NCI-H187 (cell line): ENCODE measurements at places on chromosomes 16 and 17.

DNA sequence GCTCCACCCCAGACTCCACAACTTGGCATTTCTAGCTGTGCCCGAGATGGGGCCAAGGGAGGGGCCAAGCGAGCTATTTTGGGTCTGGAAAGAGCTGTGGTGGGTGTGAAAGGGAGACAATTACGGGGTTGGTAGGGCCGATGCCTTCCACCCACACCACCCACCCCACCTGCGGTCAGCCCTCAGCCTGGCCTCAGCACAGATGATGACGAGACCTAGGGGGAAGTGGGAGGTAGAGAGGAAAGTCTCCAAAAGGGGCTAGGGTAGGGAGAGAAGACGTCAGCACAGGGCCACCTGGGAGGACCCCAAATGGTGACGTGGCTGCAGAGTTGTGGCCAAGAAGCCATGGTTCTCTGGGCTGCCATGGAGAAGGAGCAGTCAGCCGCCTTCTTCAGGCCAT, 83.1 kb downstream of the SDK2 start:
- DNase-seq = no peak

DNA sequence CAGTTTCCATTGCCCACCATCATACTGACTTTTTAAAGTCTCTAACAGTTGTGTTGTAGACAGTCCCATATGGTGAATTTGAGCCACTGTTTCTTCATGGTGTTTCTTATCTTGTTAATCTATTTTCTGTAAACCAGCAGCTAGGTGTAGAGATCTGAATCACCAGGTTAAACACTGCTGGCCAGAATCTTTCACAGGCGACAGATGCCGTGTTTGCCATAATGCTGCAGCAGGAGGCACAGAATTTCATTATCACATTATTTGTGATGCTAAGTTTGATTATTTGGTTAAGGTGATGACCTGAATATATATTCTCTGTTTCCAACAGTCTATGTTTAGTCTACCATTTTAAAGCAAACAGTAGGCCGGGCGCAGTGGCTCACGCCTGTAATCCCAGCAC, 11.5 kb upstream of the CNGB1 start:
- no peak for DNase-seq

DNA sequence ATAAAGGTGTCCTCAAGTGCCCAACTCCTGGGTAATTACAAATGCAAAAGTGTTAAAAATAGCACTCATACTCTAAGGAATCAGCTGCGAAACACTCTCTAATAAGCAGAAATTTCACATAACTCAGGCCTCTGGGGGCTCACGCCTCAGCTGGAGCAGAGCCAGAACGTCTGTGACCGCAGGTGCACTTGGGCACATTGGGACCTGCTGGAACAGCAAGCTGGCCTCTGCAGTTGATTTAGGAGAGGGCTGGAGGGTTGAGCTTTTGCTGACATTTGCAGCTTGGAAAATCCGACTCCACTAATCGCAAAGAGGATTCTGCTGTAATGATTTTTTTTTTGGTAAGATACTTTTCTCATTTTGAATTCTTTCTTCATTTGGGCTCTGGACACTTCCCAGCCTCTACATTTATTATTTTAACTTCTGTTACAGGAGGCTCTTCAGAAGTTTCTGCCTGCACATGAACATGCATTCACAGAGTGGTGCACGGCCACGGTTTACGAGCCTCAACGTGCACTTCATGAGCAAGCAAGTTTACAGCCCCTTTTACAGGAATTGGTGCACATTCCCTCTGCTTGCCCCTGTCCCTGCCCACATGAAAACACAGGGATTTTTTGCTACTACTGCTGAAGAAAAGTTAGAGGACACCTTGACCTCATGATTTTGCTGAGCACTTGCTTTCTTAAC, 4.1 kb upstream of the SNTB2 start:
- no peak for DNase-seq

DNA sequence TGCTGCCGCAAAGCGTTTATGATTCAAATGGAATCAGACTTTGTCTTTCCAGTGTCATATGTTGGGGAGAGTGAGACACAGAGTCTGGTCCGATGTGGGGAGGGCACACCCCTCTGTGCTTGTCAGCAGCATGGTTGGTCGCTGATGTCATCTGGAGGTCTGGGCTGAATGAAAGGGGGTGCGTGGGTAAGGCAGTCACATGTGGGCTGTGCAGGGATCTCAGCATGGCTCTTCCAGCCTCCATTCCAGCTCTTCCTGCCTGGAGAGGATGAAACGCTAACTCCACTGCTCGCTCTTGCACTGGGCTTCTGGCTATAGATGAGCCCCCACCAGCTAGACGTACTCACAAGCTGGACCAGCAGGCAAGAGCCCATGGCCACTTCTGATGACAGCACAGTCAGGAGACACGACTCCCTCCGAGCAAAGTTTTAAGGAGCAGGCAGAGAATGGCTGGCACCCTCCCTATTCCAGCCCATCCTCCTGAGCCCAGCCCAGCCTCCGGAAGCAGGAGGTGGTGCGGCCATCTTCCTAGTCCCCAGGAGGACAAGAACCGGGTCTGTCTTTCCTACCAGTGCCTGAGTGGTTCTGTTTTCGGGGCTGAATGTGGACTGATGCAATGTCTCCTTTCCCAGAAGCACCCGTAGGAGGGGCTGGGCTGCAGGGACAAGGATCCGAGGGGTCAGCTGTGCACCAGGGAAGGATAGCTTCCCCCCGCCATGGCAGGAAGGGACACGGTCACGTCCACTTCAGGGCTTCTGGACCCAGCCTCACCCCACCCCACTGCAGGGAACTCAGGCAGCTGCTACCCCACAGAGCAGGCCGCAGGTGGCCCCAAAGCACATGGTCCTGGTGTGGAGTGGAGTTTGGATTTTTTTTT, 41.5 kb upstream of the CBFA2T3 start:
- no peak for DNase-seq

DNA sequence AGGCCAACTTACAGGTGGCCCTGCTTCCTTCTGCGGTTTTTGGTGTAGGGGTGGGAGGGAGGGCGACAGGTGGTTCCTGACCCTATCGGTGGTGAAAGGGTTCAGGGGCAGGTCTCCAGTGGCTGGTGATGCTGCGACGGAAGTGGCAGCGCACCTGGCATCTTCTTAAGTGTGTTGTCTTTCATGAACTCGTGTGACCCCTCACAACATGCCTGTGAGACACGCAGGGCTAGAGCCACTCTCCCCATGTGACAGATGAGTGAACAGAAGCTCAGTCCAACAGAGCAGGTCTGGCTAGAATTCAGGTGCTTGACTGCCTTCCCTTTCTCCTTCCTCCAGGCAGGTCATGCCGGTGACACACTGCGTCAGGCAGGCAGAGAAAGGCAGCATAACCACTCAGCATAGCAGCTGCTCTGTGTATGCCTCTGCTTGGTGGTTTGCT, 8.0 kb downstream of the TNFAIP1 start:
- no peak for DNase-seq

DNA sequence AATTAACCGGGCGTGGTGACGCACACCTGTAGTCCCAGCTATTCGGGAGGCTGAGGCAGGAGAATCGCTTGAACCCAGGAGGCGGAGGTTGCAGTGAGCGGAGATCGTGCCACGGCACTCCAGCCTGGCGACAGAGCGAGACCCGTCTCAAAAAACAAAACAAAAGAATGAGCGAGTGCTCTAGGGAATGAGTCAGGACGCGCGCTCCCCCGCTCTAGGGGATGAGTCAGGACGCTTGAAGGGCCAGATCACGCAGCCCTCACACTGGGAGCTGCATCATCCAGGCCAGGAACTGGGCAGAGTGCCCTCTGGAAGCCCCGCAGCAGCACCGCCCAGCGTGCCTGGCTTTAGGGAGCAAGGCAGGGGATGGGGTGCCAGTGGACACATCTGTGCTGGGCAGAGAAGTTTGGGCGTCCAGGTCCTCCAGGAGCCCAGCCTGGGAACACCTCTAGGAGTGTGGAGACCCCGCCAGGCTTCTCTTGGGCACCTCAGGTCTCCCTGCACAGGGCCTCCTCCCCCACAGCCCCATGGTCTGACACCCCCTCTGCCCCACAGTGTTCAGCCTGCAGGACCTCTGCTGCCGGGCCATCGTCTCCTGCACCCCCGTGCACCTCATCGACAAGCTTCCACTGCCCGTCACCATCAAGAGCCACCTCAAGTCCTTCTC, 3.9 kb upstream of the WFIKKN1 start:
- DNase-seq = no peak

- no peak for DNase-seq
Observed at GRCh38 chr17:6536566-6537065, 19.7 kb downstream of the PITPNM3 start.
